ENCODE measurements at places on chromosomes 5 and 9. TPM values are rescaled to one million over a fixed set of nuclear protein-coding genes. Genes with fewer than 3 reads are reported as not detected.
A peak's percentile ranks its signal among the peaks of the same experiment; 100 is the strongest.

LURAP1L gene
- 6.1 TPM for total RNA-seq

PAEP gene
- not detected for total RNA-seq

ORM1 gene
- 0.18 TPM for total RNA-seq

GRCh38 chr5:66597183-66597757, 1.1 kb downstream of the MAST4 start:
- no peak for DNase-seq

GRCh38 chr9:132802121-132802795, 75.8 kb downstream of the AK8 start:
- DNase-seq, result no peak

- DNase-seq, result no peak
These were observed 45.2 kb upstream of the NOTCH1 start for GRCh38 chr9:136590821-136591752.

DNA sequence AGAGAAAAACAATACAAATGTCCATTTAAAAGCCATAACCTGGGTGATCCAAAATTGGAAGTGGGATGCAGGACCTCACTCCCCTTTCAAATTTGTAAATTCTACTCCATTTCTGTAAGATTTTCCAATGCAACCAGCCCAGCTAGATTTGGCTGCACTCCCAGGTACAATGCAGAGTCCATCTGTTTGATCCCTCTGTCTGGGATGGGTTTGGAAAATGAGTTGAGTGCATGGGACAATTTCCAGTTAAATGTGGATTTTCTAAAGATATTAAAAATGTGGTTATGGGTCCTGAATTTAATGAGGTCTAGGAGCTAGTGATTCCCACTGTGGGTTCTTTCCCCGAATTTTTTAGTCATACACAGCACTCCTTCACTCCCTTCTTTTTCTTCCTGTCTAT, 104.0 kb upstream of the ATP10B start:
- DNase-seq, result no peak

- no peak for DNase-seq
These were observed 17.5 kb upstream of the ERAP1 start for GRCh38 chr5:96825243-96825642.

- DNase-seq, result peak; percentile 59
These were observed 189.4 kb downstream of the BNC2 start for GRCh38 chr9:16680975-16681651.

DNA sequence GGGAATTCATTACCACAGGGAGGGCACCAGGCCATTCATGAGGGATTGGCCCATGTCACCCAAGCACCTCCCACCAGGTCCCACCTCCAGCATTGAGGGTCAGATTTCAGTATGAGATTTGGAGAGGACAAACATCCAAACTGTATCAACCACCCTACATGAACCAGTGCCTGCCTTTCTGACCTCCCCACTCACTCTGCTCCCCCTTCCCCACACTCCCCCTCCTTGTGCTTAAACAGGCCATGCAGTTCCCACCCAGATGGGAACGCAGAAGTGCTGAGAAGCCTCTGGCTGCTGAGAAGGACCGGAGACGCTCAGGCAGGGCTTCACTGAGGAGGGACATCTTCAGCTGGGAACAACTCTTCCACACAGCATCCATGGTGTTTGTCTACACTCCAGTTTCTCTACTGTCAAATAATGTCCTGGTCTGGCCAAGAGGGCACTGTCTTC, 30.0 kb upstream of the ADAMTS2 start:
- no peak for DNase-seq

DNA sequence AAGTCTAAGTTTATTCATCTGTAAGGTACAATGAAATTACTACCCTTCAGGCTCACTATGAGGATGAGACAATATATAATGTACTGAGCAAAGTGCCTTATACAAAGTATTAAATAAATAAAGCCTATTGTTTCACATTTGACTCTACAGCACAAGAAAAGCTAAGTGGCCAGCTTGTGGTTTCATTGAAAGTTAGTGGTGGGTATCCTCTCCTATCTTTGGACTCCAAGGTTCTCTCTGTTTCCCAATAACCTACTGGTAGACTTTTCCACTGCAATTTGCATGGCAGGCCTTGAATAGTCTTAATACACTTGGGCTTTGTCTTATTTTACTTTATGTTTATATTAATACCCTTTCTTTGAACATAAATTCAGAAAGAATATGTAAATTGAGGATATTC, 262.7 kb downstream of the DEPDC1B start:
- no peak for DNase-seq

GRCh38 chr9:16540743-16541613, 329.5 kb downstream of the BNC2 start:
- peak; percentile 47 for DNase-seq

All from IMR-90 (cell line).